ENCODE measurements at places on chromosomes 5 and 9. TPM values are rescaled to one million over a fixed set of nuclear protein-coding genes. Genes with fewer than 3 reads are reported as not detected.

ABCA1 gene
- total RNA-seq: 32.8 TPM

- DNase-seq: no peak
Observed at GRCh38 chr9:117777823-117778222, 73.6 kb downstream of the TLR4 start.

DNA sequence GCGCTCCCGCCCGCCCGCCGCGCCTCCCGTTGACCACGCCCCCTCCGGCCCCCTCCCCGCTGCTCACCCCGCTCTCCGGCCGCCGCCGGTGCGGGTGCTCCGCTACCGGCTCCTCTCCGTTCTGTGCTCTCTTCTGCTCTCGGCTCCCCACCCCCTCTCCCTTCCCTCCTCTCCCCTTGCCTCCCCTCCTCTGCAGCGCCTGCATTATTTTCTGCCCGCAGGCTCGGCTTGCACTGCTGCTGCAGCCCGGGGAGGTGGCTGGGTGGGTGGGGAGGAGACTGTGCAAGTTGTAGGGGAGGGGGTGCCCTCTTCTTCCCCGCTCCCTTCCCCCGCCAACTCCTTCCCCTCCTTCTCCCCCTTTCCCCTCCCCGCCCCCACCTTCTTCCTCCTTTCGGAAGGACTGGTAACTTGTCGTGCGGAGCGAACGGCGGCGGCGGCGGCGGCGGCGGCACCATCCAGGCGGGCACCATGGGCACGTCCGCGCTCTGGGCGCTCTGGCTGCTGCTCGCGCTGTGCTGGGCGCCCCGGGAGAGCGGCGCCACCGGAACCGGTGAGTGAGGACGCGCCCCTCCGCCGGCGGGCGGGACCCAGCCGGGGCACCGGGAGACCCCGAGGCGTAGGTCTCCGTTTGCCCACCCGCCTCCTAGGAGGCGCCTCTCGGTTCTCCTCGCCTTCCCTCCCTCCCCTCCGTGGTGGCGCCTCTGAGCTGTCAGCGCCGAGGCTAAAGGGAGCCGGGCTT is at the start of gene VLDLR:
Gene VLDLR (plus strand): TSS at position 66 of the 739 bp plus-strand sequence. CDS start 403 bp downstream, at position 469.
- no peak for DNase-seq

- peak; percentile 5 for DNase-seq
Observed at GRCh38 chr9:27528076-27528885, 1.3 kb downstream of the MOB3B start.

Data from esophagus squamous epithelium (tissue), 5 donors.